AG08396 (cell line): ENCODE measurements at places on chromosomes 1 and 21.

- DNase-seq = no peak
Measured at GRCh38 chr1:228160201-228160761, 5.3 kb upstream of the IBA57 start.

GRCh38 chr1:224673141-224673540 is 57.0 kb downstream of the CNIH3 start:
- DNase-seq = no peak

DNA sequence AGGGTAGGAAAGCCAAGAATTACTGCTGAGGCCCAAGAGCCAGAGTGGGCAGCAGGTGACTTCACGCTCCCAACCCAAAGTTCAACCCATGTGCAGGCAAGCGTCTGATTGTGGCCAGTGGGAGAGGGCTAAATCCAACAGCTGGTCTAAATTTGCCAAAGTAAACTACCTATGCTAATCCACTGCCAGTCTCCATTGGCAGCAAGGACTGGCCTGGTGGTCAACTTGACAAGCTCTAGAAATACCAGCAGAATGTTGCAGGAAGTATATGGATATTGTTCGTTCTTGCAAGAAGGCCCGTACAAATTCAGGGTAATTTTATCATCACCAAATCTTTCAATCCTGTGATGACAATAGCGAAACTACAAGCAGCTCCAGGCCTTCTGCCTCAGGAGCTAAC is 1.5 kb downstream of the TMEM63A start:
- DNase-seq = no peak

GRCh38 chr21:35976929-35977328 is 83.4 kb downstream of the SETD4 start:
- no peak for DNase-seq

- DNase-seq = peak; percentile 51
Measured at GRCh38 chr1:240258910-240259309, 167.2 kb downstream of the FMN2 start.

GRCh38 chr1:229887043-229887822 is 179.8 kb upstream of the GALNT2 start:
- DNase-seq = no peak

- DNase-seq = no peak
Measured at GRCh38 chr1:175319912-175320230, 127.3 kb upstream of the KIAA0040 start.

GRCh38 chr1:225674381-225674780 is 21.5 kb upstream of the ENAH start:
- DNase-seq = no peak

DNA sequence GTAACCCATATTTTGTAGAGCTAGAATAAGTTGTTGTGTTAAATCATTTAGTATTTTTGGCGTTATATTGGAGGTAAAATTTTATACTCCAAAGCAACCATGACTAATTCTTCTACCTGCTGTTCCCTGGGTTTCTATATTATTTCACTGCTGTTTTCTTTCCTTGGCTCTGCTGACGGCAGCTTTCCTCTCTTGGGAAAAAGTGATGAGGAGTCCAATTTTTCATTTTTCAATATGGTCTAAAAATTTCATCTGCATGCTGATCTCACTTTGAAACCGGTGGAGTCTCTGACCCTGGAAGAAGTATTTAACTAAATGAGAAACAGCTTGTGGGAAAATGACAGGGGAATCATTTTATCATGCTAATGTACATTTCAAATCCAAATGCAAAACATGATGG is 110.2 kb downstream of the IFI44 start:
- DNase-seq = no peak

- DNase-seq = no peak
Measured at GRCh38 chr1:245990315-245991022, 516.6 kb downstream of the SMYD3 start.

DNA sequence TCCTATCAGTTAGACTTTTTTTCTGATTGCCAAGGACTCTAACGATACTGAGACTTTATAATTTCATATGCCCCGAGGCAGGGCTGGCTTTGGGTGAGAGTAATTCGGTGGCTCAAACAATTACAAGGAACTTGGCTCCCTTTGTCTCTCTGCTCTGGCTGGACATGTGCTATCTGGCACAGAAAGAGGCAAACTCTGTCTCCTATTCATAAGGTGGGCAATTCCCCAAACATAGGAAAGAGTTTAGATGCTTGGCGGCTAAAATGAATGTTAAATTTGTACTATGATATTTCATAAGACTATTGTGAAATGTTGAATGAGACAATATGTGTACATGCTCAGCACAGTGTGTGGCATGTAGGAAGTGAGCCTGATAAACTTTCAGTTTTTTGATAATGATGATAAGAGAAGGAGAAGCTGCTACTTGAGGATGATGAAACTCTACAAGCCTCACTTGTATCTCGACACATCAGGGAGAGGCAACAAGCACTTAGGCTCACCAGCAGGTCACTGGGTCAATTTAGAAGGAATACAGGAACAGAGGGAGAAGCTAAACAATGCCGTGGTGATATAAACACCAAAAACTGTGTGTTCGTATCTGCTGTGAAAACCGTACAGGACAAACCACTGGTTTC is 12.6 kb upstream of the NTPCR start:
- no peak for DNase-seq
